Stimulated activated CD4-positive, alpha-beta T cell treated with anti-CD3 and anti-CD28 coated beads, TNF-alpha, amount 100 ng/mL, for 1 hour (primary cell): ENCODE measurements at places on chromosomes 12 and 14.

- DNase-seq = no peak
Observed at GRCh38 chr12:93056971-93057535, 128.0 kb upstream of the EEA1 start.

DNA sequence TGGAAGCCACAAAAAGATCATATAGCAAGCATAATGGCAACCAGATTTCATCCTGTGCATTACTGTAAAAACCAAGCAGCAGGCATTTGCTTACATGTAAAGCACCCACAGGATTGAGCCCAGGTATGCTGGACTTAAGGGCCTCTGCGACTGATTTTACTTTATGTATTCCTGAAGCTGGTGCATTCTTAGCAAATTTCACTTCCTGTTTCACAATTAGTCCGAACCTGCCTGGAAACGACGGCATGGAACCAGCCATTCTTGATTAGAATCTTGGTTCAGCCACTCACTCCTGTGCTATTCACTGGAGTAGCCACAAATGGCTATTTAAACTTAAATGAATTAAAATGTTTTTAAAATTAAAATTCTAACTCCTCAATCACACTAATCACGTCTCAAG, 239.2 kb downstream of the NUAK1 start:
- no peak for DNase-seq

GRCh38 chr14:86779416-86779815, 1213.6 kb downstream of the GALC start:
- no peak for DNase-seq

- no peak for DNase-seq
Observed at GRCh38 chr12:124804011-124804621, 59.5 kb downstream of the SCARB1 start.
